ENCODE measurements at places on chromosomes 1 and 21. TPM values are rescaled to one million over a fixed set of nuclear protein-coding genes. Genes with fewer than 3 reads are reported as not detected.

GRCh38 chr21:29638138-29638537 is 301.7 kb downstream of the GRIK1 start:
- no peak overlapping the region for H3K27ac ChIP-seq
- no peaks in the 10 kb centered on the region for H3K4me1 ChIP-seq
- no peaks in the 10 kb centered on the region for H3K27me3 ChIP-seq
- H3K4me3 ChIP-seq, result no peak overlapping the region
- H3K36me3 ChIP-seq, result no peaks in the 10 kb centered on the region
- no peak for DNase-seq

DNA sequence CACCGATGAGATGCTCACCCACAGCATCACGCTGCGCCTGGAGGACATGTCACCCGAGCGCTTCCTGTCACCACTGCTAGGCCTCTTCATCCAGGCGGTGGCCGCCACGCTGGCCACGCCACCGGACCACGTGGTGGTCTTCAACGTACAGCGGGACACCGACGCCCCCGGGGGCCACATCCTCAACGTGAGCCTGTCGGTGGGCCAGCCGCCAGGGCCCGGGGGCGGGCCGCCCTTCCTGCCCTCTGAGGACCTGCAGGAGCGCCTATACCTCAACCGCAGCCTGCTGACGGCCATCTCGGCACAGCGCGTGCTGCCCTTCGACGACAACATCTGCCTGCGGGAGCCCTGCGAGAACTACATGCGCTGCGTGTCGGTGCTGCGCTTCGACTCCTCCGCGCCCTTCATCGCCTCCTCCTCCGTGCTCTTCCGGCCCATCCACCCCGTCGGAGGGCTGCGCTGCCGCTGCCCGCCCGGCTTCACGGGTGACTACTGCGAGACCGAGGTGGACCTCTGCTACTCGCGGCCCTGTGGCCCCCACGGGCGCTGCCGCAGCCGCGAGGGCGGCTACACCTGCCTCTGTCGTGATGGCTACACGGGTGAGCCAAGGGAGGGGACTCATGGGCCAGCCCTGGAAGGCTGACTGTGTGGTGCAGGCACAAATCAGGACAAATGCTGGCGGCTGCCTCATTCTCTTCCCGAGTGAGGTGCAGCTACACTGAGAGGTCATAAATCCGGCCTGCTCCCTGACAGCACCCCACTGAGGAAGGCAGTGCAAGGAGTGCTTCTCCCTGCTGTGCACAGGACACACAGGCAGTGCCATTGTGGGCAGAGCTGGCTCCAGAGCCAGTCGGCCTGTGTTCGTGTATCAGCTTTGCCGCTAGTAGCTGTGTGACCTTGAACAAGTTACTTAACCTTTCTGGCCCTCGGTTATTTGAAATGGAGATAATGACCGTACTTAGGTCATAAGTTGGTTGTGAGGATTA is 9.4 kb downstream of the CELSR2 start:
- no peaks in the 10 kb centered on the region for H3K27me3 ChIP-seq
- H3K4me3 ChIP-seq, result no peak overlapping the region
- H3K27ac ChIP-seq, result no peak overlapping the region
- DNase-seq, result no peak
- H3K4me1 ChIP-seq, result peaks cover 27% of the 10 kb centered on the region
- H3K36me3 ChIP-seq, result no peaks in the 10 kb centered on the region

DNA sequence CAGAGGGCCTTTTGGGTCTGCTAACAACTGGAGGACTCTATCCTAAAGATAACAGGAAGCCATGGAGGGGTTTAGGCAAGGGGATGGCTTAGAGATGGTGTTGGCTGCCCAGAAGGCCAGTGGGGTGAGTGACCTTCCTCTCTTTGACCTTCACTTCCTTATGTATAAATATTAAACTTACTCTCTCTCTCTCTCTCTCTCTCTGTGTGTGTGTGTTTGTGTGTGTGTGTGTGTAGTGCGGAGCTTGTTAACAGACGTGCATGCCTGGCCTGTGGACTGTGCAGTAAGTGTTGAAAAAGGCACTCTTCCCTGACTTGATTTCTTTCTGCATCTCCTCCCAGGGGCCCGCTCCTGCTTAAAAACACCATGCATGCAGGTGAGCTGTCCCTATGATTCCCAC is 10.0 kb downstream of the MROH7 start:
- H3K36me3 ChIP-seq, result no peaks in the 10 kb centered on the region
- H3K27me3 ChIP-seq, result peaks cover 34% of the 10 kb centered on the region
- H3K4me1 ChIP-seq, result no peaks in the 10 kb centered on the region
- H3K4me3 ChIP-seq, result no peak overlapping the region
- H3K27ac ChIP-seq, result no peak overlapping the region

- H3K27ac ChIP-seq, result no peak overlapping the region
- DNase-seq, result no peak
- H3K4me3 ChIP-seq, result no peak overlapping the region
- no peaks in the 10 kb centered on the region for H3K4me1 ChIP-seq
- no peaks in the 10 kb centered on the region for H3K36me3 ChIP-seq
Observed at GRCh38 chr1:54367613-54368012, 38.6 kb downstream of the SSBP3 start.

GRCh38 chr1:248862695-248862997 is 3.8 kb upstream of the ZNF692 start:
- H3K27ac ChIP-seq, result no peak overlapping the region
- no peaks in the 10 kb centered on the region for H3K27me3 ChIP-seq
- H3K4me1 ChIP-seq, result peaks cover 21% of the 10 kb centered on the region

DNA sequence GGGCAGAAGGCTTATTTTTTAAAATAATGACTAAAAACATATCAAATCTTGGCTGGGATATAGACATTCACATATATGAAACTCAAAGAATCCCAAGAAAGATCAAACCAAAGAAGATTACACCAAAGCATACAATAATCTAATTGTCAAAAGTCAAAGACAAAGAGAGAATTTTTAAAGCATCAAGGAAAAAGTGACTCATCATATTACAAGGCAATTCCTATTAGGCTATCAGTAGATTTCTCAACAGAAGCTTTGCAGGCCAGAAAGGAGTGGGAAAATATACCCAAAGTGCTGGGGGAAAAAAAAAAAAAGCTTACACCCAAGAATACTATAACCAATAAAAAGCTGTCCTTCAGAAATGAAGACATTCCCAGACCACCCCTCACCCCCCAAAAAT is 375.6 kb downstream of the BRINP2 start:
- no peak overlapping the region for H3K27ac ChIP-seq
- H3K4me1 ChIP-seq, result no peaks in the 10 kb centered on the region
- H3K27me3 ChIP-seq, result no peaks in the 10 kb centered on the region
- no peak for DNase-seq
- no peaks in the 10 kb centered on the region for H3K36me3 ChIP-seq

- H3K36me3 ChIP-seq, result no peaks in the 10 kb centered on the region
- peak overlapping the region; percentile 48 for H3K4me3 ChIP-seq
- peak overlapping the region; percentile 44 for H3K27ac ChIP-seq
- peak; percentile 96 for DNase-seq
- no peaks in the 10 kb centered on the region for H3K27me3 ChIP-seq
Observed at GRCh38 chr1:223708001-223708359, 4.4 kb upstream of the CAPN2 start.

GRCh38 chr1:19831441-19831840 is 16.4 kb upstream of the RNF186 start:
- H3K4me1 ChIP-seq, result no peaks in the 10 kb centered on the region
- no peak overlapping the region for H3K27ac ChIP-seq
- H3K4me3 ChIP-seq, result no peak overlapping the region
- peaks cover 22% of the 10 kb centered on the region for H3K27me3 ChIP-seq
- no peaks in the 10 kb centered on the region for H3K36me3 ChIP-seq

- H3K27ac ChIP-seq, result no peak overlapping the region
- H3K36me3 ChIP-seq, result no peaks in the 10 kb centered on the region
- H3K4me1 ChIP-seq, result no peaks in the 10 kb centered on the region
- H3K4me3 ChIP-seq, result no peak overlapping the region
- no peak for DNase-seq
Observed at GRCh38 chr1:85220756-85221201, 20.0 kb upstream of the SYDE2 start.

DNA sequence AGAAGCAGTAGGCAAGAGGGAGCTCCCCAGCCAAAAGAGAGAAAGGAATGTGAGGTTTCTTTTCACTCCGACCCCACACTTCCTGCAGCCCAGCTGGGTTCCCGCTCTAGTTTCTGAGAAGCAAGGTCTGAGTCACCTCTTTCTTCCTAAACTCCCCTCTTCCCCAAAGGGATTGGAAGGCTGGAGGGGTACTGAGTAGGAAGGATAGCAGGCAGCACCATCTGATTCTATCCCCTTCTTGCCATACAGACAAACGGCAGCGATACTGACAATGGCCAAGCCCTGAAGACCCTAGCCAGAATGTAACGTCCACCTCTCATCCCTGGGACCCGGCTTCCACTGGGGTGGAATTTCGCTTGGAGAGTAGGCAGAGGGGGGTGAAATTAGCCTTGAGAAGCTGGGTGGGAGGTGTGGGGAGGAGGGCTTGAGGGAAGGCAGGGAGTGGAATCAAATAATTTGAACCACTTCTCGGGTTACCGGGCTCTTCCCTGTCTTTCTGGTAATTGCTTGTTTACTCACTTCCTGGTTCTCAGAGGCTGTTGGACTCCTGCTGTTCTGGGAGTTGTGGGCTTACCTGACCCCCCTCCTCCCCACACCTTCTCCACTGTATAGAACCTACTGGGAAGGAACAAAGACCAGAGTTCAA is 13.2 kb downstream of the IER5 start:
- no peaks in the 10 kb centered on the region for H3K36me3 ChIP-seq
- no peaks in the 10 kb centered on the region for H3K27me3 ChIP-seq
- peak overlapping the region; percentile 72 for H3K27ac ChIP-seq
- no peak overlapping the region for H3K4me3 ChIP-seq

DNA sequence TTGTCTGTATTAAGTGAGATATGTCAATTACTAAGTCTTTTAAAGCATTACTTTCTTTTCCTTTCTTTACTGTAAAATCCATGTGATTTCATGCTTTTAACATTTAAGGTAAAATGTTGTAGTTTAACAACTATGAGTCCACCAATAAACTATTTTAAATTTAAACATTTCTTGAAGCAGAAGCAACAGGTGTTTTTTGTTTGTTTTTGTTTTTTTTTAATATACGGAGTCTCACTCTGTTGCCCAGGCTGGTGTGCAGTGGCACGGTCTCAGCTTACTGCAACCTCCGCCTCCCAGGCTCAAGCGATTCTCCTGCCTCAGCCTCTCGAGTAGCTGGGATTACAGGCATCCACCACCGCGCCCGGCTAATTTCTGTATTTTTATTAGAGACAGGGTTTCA is 15.6 kb downstream of the AIDA start:
- no peaks in the 10 kb centered on the region for H3K27me3 ChIP-seq
- DNase-seq, result no peak
- H3K4me3 ChIP-seq, result no peak overlapping the region
- peaks cover 9% of the 10 kb centered on the region for H3K4me1 ChIP-seq
- H3K36me3 ChIP-seq, result peaks cover 60% of the 10 kb centered on the region

Gene HAO2
- total RNA-seq, result not detected

Gene CNST
- 48.3 TPM for total RNA-seq

Gene ASTN1
- not detected for total RNA-seq

Gene GPR37L1
- total RNA-seq, result not detected
